ENCODE measurements at places on chromosomes 3 and 15.

DNA sequence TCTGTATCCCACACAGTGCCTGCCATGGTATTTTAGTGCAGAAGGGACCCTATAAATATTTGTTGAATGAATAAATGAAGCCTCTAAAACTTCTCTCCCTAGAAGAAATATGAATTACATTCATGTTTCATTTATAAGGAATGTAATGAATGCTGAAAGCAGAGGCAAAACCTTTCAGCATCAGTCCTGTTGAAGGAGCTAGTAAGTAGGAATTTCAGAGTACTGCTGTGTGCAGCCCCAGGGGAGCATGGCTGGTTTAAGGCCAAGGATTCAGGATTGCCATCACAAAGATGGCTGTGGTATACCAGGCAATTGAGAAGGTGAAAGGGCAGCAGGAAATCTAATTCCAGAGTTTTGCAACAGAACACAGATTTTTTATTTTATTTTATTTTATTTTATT, 1131.4 kb downstream of the IGSF11 start:
- DNase-seq = no peak

DNA sequence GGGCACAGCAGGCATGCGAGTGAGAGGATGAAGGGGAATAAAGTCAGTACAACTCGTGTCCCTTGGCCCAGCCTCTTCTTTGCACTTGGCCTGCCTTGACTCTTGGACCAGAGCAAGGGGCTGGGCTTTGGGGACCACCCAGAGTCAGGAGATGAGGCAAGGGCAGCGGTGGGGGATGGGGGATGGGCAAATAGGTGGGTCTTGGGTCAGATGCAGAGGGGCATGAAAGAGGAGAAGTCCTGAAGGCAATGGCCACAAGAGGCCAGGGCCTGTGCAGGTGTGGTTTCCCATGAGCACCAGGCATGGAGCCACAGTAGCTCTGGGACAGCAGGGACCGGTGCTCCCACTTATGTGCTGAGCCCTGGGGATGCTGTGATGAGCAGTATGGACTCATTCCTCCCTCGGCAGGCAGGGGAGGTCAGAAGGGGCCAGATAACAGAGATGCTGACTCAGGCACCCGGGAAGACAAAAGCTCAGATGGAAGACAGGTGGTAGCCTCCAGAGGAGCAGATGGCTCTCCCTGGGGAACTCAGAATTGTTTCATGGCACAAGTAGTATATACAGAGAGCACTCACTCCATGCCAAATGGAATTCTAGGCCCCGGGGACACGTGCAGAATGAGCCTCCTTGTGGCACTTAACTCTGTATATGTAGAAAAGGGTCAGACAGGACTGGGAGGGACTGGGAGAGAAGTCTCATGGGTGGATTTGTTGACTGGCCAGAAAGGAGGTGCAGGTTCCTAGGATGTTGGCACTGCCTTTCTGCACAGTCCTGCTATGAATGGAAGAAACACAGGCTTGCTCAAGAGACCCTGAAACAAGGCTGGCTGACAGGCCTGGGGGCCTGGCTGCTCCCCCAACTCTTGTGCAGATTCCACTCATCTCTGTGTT, 14.3 kb downstream of the ZBTB47 start:
- no peak for DNase-seq

DNA sequence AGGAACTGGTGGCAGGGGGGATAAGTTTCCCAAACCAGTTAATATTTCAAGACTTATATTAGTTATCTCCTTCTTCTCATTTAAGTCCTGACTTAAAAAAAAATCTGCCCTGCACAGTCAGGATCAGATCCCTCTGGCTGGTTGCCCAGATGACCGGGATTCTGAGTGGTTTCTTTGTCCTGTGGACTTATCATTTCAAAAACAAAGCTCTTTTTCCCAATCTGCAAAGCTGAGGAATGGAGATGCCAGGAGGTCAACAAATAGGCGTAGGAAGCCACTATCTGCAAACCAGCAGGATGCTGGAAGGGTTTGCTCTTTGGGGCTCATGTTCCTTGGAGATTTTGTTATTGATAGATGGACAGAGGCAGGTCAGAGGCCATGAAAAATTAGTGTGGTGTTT, 5.8 kb downstream of the C3orf20 start:
- DNase-seq = no peak

DNA sequence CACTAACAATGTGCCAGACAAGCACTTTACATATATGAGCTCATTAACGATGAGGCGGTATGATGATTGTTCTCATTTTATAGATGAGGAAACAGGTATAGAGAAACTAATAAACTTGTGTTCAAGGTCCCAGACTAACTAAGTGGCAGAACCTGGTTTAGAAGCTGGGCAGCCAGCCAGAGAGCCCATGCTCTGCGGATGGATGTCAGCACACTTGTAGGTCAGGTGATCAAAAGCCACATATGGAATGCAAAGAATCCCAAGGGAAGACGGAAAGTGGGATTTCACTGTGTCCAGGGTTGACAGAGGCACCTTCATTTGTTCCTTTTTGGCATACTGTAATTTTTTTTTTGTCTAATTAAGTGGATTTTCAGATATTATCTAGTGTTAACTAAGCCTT, 103.7 kb downstream of the EFL1 start:
- DNase-seq = no peak

DNA sequence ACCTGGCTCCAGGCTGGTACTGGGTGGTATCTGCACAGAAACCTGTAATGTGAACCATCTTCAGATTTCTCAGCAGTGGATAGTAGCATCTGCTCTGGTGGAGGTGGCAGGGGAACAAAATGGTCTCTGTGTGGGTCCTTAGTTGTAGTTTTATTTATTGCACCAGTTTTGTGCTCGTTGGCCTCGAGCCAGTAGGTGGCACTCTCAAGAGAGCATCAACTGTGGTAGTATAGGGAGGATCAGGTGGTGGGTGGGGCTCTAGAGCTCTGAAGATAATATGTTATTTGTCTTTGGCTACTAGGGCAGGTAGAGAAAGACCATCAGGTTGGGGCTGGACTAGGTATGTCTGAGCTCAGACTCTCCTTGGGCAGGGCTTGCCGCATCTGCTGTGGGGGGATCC, 254.0 kb upstream of the GPR149 start:
- peak; percentile 6 for DNase-seq

- no peak for DNase-seq
Observed at GRCh38 chr3:33146791-33147445, 33.1 kb downstream of the CRTAP start.

- no peak for DNase-seq
Observed at GRCh38 chr15:61537337-61537736, 308.2 kb upstream of the RORA start.

GRCh38 chr3:182618981-182619591, 174.2 kb upstream of the ATP11B start:
- no peak for DNase-seq

- no peak for DNase-seq
Observed at GRCh38 chr3:122774564-122774963, 19.1 kb downstream of the HSPBAP1 start.

- DNase-seq = peak; percentile 21
Observed at GRCh38 chr3:172711454-172711795, 558 bp upstream of the NCEH1 start.

DNA sequence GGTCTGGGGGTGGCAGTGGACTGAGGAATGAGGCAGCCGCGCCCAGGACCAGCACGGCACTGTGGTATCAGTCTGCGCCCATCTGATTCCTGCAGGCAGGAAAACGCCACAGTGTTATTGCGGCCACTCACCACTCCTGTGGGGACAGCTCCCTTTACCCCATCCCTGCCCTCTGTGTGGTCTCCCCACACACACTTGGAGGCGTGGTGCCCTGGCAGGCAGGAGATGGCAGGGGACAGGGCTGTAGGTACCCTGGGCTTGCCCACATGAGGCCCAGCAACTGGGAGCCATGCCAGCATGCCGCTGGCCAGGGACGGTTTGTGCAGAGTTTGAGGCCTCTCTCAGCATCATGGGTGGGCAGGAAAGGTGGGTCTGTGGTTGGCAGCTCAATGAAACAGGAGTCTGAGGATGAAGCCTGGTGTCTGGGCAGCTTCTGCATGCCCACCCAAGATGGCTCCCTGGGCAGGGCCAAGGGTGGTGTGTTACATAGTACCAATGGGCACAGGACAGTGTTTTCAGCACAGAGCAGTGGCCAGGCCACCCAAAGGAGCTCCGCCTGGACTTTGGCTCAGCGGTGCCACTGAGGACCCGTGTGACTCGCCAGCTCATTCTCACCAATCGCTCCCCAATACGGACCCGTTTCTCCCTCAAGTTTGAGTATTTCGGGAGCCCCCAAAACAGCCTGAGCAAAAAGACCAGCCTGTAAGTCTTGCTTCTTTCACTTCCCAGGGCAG, 27.2 kb downstream of the ACAA1 start:
- no peak for DNase-seq

DNA sequence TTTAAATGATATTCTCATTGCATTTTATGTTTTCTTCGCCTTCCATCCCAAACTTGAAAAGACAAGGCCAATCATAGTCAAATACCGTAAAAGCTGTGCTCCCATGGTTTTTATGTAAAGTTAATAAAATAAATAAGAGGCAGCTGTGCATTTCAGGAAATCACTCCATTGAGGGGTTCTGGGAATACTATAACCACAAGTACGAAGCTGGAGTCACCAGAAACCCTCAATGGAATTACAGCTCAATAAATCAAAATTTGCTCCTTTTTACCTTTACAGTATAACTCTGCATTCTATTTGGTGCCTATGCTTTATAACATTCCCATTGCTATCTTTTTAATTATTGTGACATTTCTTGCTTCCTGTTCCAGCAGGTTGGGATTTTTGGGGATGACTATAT, 77.2 kb downstream of the C3orf38 start:
- no peak for DNase-seq

DNA sequence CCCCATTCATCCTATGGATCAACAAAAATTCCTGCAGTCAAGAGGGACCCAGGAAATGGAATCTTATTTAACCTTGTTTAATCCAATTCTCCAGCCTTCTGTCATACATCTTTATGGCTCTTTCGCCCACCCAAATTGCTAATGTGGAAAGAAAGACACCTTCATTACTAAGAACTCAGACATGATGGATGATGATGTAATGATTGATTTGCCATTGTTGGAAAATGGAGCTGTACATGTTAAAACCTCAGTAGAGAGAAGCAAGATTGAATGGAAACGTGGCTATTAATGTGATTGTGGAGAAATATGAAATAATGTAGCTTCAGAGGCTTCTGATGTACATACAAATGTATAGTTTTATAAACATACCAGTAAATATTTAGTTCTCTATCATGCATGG, 15.7 kb upstream of the PTPRG start:
- no peak for DNase-seq

DNA sequence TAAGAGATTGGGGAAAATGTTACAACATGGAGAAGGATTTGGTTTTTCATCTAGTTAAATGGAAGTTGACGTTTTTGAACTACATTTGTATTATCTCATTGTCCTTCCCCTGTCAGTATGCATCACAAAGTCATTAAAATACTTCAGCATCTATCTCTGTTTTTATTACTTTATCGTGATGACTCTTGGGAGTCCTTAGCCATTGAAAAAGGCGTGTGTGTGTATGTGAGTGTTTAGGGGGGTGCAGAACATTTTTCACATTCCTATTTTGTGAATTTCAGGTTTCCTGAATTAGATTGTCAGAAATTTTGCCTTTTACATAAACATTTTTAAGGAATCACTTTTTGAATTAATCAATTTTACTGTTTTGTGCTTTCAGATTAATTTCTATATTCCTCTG, 360.6 kb upstream of the SGO1 start:
- DNase-seq = no peak

DNA sequence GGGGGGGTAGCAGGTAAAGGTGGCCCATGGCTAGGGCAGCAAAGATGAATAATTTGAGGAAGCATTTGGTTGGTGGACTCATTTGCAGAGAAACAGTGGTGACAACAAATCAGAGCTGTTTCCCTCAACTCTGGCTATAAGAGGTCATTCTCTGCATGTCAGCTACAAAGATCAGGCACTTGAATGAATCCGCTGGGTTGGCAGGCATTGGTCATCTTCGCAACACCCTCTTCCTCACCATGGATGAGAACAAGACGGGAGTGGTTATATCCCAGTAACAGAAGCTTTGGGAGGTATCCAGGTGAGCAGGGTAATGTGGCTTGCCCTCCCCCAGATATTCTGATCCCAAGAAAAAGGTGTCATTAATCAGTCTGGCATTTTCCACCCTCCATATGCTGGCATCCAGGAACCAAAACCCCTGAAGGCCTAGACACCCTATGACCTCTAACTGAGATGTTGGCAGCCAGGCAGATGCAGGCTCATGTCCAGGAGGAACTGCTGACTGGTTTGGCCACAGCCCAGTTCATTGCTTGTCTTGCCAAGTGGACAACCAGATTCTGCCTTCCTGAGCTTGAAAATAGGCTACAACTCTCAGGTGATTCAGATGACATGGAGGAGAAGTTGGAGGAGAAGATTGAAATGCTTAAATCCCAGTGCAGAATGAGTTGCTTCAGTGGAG, 108.9 kb upstream of the TRIM42 start:
- no peak for DNase-seq

DNA sequence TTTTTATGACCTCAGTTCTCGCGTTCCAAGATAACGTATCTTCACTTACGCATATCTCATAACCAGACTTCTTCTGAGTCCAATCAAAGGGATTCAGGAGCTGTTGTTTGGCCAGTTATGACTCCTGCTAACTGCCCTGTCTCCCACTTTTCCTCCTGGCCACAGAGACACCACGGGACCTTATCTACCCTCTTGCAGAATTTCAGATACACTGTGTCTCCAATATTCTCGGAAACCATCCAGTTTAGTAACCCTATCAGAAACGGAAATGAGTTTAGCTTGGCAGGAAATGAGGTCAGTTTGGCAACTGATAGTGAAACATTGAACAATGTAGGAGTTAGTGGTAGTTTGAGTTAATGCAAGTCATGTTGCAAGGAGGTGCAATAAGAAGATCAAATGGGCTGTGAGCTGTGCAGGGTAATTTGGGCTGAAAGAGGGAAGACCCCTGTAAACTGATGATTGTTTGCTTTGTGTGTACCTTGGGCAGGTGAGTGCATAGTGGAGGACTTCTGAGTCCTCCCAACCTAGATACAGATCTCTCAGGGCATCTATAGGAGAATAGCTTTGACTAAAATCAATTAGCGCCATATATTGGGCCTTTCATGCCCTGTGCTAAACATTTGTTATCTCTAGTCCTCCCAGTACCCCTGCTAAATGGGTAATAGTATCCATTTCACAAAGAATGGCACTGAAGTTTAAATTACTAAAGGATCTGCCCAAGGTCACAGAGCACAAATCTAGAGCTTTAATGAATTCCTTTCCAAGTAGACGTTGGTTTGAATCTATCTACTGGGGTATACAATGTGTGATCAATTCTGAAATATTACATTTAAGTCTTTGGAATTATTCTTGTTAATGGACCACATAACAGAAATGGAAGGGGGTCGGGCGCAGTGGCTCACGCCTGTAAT, 41.3 kb upstream of the PIK3CB start:
- DNase-seq = no peak

GRCh38 chr15:58678683-58679082, 70.8 kb downstream of the ADAM10 start:
- DNase-seq = no peak

Data from germinal center (tissue), 1 donor.